Muscle of leg (tissue), 16 donors: ENCODE measurements at places on chromosomes 5 and 9. TPM values are rescaled to one million over a fixed set of nuclear protein-coding genes. Genes with fewer than 3 reads are reported as not detected.

- peak; percentile 24 for DNase-seq
Observed at GRCh38 chr5:96931605-96932004, 4.3 kb upstream of the LNPEP start.

- no peak for DNase-seq
Observed at GRCh38 chr5:148486456-148486855, 102.7 kb downstream of the FBXO38 start.

The GKAP1 gene
- total RNA-seq, result 11.8 TPM

GRCh38 chr5:135489466-135490244 lies 37.5 kb upstream of the TIFAB start:
- DNase-seq, result no peak

DNA sequence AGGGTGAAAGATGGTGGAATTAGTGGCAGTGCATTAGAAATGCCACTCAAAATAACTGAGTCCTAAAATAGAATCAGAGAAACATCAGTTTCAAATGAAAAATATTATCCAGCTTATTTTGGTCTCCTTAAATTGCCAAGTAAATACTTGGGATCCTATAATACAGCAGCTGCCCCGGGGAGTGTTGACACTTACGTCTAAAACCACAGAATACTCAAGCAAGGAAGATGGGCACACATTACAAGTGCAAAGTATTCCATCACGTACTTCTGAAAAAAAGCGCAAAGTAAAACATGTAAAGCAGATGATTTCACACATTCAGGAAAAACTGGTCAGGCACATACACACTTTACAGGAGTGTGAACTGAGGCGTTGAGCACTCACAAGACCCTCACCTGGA lies 2.4 kb upstream of the ARHGEF37 start:
- no peak for DNase-seq

- peak; percentile 99 for DNase-seq
Observed at GRCh38 chr9:122940749-122941581, at the start of gene RABGAP1. TSS of gene RABGAP1 (plus strand) at chr9:122941020. CDS start at chr9:122957060, 16,040 bp downstream.

DNA sequence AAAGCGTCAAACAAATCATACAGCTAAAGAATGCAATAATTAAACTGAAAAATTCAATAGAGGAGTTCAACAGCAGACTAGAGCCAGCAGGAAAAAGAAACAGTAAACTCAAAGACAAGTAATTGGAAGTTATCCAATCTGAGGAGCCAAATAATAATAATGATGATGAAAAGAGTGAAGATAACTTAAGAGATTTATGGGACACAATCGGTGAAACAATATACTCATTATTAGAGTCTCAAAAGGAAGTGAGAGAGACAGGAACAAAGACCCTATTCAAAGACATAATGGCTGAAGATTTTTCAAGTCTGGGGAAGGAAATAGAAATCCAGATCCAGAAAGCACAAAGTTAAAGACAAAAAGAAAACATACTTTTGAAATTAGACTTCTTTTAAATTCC lies 263.9 kb upstream of the NR4A3 start:
- DNase-seq, result no peak

DNA sequence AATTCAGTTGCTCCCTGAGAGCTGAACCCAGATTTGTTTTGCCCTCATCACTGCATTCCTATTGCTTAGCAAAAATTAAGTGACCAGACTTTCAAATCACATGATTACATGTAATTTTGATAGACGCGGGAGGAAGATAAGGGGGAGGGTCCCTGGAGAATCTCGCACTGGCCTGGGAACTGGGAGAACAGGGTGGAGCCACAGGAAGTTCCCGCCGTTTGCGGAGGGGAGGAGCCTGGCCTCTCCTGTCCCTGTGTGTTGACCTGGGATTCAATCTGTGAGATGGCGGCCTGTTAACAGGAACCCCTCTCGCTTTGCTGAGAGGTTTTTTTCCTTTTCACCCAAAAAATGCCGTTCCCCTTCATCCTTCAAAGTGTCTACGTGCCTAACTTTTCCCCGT lies 142.9 kb upstream of the OR13F1 start:
- no peak for DNase-seq

- no peak for DNase-seq
Observed at GRCh38 chr5:57862471-57862911, 379.9 kb upstream of the ACTBL2 start.

DNA sequence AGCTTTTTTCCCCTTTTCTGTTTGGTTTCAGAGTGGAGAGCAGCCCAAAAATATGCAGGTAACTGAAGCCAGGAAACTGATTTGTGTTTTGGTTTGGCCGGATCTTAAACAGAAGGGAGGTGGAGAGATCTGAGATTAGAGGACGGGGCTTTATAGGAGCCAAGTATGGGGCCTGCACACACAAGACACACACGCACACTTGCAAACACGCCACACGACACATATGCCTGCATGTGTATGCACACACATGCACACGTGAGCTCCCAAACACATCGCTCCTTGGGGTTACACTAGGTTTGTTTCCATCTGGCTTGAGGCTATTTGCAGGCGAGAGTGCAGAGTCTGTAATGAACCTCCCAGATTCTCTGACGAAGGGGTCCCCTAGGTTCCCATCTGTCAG lies 18.3 kb downstream of the BTNL9 start:
- DNase-seq, result no peak

DNA sequence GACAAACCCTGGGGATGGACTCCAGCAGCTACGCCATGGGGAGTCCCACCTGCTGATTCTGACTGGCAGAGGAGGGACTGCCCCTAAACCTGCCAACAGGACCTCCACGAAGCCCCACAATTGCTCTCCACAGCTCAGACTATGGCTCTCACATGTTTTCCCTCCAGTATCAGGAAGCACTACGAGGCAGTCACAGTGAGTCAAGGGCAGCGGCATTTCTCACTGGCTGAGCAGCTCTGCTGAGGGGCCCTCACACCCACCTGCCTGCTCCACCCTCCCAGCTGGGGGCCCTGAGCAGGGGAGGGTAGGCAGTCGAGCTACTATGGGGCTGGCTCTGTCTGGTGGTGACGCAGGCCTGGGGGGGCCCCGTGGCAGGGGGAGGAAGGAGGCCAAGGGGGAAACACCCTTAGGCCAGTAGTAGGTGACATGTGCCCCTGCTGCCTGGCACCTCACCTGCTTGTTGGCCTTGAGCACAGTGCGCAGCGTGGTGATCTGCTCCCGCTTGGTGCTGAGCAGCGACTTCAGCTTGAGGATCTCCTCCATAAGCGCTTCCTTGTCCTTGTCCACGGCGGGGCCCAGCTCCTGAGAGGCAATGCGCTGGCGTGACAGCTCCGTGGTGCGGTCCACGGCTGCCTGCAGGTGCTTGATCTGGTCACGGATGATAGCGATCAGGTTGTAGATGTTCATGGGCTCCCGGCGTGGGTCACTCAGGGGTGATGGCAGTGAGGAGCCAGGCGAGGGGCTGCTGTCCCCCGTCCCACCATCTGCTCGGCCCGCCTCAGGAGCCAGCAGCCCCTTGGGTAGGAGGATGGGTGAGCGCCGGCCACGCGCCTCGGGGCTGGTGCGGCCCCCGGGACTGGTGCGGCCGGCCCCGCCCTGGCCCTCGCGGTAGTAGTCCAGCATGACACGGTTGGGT lies 46.3 kb downstream of the BICD2 start:
- no peak for DNase-seq

The ANKRD18B gene
- 1.2 TPM for total RNA-seq

DNA sequence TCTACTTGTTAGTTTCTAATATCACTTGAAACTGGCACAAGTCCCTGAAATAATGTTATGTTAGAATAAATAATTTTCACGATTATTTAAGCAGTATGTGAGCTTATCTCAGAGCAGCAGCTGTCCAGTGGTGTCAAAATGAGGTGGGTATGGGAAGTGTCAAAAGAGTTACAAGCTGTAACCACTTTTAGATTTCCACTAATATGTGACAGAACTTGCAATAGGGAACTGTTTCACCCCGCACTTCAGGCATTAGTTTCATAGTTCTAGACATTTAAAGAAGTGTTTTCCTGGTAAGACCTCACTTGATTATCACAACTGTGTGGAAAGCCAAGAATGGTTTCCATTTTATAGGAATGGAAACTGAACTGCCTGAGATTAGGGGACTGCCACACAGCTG lies 2.9 kb upstream of the ISCA1 start:
- DNase-seq, result no peak

DNA sequence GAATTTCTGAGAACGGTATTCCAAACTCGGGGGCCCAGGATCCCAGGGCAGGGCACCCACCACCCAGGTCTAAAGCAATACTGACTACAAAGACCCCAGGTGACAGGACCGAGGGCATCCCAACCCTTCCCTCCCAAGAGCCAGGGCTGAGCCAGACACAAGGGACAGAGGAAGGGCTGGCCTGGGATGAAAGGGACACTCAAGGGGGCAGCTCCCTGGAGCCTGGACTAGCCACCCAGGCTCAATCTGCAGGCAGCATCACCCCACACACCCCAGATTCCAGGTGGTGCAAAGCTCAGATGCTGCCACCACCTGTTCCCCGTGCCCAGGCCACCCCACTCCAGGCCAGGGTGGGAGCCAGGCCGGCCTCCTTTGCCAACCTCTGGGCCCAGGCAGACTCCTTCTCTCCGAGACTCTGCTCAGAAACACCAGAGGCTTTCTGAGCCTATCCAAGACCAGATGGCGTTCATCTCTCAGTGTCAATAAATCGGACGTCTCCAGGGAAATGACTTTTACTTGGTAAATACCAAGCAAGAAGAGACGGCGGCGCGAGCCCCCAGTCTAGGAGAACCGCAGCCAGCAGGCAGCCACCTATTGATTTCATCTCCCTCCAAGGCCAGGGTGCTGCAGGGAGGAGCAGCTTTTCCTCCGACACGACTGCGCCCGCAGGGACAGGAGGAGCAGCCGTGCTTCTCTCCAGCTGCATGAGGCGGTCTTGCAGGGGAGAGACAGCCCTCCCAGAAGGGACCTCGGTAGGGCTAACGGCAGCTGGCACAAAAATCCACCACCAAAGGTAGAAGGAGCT lies 94.1 kb upstream of the ADAMTS2 start:
- no peak for DNase-seq

DNA sequence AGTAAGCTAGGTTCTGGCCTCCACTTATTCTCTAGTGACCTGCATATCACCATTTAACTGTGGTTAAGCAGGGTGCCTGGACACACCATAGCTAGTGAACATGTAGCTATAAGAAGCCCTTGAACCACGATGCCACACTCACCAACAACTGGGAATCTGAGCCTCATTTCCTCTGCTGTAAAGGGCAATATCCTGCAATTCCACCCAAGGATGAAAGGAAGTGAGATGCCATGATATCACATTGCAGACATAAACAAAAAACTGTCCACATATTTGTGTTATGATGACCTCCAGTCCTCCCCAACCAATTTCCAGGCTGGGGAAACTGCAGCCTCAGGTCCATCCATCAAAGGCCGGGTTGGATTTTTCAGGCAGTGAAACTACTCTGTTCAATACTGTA lies 10.4 kb downstream of the TNIP1 start:
- no peak for DNase-seq

The NRG2 gene
- 2.0 TPM for total RNA-seq

DNA sequence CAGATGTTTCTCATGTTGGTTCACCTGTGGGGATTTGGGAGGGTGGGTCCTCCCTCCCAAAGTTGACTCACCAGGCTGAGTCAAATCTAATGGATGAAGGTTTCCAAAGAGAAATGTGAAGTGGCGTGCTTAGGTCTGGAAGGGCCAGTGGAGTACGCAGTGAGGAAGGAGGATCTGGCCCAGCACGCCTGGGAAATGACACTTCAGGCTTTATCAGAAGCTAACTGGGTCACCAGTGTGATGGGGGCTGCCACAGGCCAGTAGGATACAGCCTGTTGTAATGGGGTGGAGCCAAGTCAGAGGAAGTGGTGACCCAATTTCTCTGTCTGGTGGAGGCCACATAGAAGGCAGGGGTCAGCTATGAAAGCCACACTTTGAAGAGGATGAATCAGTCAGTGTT lies 18.0 kb downstream of the POLR1E start:
- DNase-seq, result no peak

The HTR4 gene
- total RNA-seq, result not detected

- DNase-seq, result peak; percentile 67
Observed at GRCh38 chr5:172436078-172436878, 18.0 kb downstream of the SH3PXD2B start.

DNA sequence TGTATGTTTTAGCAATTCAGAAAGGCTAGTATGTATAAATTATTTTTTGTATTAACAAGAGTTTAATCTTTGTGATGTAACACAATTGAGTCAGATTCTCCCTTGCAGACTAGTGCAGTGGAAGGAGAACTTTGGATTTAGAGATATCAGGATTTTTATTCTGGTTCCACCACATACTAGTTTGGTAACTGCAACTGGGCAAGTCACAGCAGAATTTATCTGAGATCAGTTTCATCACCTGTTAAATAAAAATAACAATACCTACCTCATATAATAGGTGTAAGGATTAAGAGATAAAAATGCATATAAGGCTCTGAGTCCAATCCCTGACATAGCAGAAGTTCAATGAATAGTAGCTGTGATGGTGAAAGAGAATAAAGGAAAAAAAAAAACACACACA lies 34.0 kb upstream of the ZNF462 start:
- no peak for DNase-seq

The OR1Q1 gene
- not detected for total RNA-seq

DNA sequence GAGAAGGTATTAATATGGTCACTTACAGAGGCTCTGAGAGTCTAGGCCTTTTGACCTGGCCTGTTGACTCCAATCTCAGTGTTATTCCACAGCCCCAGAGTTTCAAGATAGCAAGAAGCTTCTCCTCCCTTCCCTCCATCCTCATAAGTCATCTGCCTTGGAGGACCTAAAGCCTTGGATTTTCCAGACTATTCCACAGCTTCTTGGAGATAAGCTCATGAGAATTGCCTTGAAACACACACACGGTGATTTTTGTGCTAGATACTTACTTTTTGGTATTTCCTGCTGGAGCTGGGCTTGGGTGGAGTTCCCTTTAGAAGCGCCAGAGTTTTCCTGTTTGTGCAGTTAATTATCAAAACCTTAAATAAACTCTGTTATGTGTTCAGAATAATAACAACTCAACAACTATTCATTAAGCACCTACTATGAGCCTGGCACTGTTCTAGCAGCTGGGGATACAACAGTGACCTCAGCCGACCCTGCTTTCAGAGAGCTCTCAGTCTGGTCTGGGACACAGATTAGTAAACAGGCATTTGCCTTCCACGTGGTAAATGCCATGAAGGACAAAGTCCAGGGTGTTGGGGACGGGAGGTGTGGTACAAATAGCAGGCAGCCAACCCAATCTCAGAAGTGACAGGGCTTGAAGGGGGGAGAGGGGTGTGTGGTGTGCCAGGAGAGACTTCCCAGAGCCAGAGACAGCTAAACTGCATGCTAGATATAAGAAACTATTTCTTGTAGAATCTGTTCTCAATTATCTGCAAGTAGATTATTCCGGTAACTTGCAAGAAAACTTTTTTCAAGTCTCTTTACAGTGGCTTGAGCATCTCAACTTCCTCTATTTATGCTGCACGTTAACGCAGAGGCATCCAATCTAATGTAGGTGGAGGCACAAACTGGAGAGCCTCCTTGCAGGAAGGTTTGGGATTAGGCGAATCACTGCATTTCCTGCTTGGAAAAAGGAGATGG lies 55.9 kb upstream of the KLF9 start:
- DNase-seq, result no peak

GRCh38 chr9:84111726-84112125 lies 131.1 kb downstream of the RMI1 start:
- no peak for DNase-seq

- peak; percentile 79 for DNase-seq
Observed at GRCh38 chr9:29211580-29212396, 1638.5 kb upstream of the C9orf72 start.

GRCh38 chr5:92177926-92178487 lies 794.9 kb upstream of the ARRDC3 start:
- DNase-seq, result no peak

- peak; percentile 7 for DNase-seq
Observed at GRCh38 chr9:137919649-137920141, 42.1 kb downstream of the CACNA1B start.

The MYOZ3 gene
- total RNA-seq, result 7.7 TPM

The PKD2L2 gene
- total RNA-seq, result 1.2 TPM

The ADAMTS19 gene
- total RNA-seq, result 39.6 TPM

- DNase-seq, result no peak
Observed at GRCh38 chr5:96335873-96336272, 97.2 kb downstream of the PCSK1 start.

The IFNE gene
- not detected for total RNA-seq
